ENCODE measurements at places on chromosomes 2 and 18.
A peak's percentile ranks its signal among the peaks of the same experiment; 100 is the strongest.

GRCh38 chr2:7627583-7627982, 710.4 kb downstream of the RNF144A start:
- DNase-seq, result no peak

DNA sequence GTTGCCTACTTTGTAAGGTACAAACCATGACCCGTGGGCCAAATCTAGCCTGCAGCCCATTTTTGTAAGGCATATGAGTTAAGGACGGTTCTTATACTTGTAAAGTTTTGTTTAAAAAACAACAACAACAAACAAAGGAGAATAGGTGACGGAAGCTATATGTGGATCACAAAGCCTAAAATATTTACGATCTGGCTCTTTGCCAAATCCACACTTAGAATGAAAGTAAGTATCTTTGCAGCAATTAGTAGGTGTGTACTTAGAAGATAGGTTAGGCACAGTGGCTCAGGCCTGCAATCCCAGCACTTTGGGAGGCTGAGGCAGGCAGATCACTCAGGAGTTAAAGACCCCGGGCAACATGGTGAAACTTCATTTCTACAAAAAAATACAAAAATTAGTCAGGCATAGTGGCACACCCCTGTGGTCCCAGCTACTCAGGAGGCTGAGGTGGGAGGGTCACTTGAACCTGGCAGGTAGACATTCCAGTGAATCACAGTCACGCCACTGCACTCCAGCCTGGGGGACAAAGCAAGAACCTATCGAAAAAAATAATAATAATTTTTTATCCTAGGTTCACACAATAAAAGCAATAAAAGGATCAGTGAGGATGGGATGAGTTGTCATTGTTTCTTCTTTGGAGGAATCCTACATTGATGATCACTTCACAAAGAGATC, 57.8 kb upstream of the CTAGE1 start:
- no peak for DNase-seq

DNA sequence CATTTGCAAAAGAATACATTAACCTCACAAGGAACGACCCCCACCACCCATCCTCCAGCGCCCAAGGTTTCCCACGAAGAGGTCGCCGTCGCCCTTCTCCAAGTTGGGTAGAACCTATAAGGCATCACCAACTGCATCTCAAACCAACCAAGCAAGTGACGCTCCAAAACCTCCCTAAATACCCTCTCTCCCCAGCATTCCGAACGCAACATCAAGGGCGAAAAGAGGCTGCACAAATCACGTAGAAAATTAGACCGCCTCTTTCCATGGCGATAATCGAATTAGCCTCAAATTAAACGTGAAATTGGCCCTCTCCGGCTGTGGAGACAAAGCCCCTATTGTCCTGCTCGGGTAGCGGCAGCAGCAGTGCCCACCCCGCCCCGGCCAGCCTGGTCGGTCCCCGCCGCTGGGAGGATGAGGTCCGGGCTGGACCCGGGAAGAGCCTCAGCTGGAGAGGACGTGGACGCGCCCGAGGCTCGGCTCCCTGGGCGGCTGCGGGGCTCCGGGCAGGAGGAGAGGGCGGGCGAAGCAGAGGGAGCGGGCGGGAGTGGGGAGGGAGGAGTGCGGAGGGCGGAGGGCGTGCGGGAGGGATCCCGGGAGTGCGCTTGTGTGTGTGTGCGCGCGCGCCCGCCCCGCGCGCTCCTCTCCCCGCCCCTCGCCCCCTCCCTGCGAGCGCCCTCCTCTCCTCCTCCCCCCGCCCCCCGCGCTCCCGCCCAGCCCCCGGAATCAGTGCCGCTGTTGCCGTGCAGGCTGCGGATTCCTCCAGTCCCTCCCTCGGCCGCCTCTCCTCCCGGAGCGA, at the start of gene SPTBN1:
TSS of gene SPTBN1 (plus strand) at position 765 of the 799 bp plus-strand sequence. CDS start 70,092 bp downstream, outside the sequence.
- no peak for DNase-seq

GRCh38 chr2:29130295-29130694, 15.1 kb downstream of the CLIP4 start:
- DNase-seq, result peak; percentile 53

- DNase-seq, result no peak
Observed at GRCh38 chr2:33033606-33034081, 86.9 kb downstream of the LTBP1 start.

- no peak for DNase-seq
Observed at GRCh38 chr2:60347781-60348180, 205.7 kb downstream of the BCL11A start.

GRCh38 chr2:182321096-182321495, 105.7 kb downstream of the PDE1A start:
- DNase-seq, result no peak

DNA sequence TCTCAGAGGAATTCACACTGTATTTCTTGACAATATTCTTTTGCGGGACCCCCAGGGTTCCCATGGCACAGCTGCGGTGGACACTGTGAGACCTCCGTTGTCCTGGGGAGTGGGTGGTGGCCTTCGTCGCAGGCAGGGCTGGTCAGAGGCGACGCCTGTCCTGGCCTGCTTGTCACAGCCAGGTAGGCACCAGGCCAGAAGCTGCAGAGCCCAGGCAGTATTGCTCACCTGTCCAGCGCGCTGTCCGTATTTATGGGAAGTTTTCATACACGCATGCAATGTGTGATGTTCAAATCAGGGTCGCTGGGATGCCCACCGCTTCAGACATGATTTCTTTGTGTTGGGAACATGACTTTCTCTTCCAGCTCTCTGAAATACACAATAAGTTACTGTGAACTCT, 126.6 kb downstream of the RTP5 start:
- no peak for DNase-seq

DNA sequence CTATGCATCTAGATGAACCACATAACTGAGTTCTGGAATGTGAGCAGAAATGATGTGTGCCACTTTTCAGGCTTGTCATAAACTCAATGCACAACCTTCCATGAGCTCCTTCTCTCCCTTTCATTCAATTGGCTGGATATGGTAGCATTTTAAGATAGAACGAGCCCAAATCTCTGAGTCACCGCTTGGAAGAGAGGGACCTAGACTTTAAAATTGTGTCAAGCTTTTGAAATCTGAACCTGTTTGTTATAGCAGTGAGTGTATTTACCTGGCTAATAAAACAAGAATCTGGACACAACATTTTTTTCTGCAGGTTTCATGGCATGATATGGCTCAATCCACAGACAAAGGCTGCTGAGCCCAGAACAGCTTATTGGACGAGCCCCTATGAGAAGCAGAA, 297.8 kb upstream of the SPRED2 start:
- no peak for DNase-seq

DNA sequence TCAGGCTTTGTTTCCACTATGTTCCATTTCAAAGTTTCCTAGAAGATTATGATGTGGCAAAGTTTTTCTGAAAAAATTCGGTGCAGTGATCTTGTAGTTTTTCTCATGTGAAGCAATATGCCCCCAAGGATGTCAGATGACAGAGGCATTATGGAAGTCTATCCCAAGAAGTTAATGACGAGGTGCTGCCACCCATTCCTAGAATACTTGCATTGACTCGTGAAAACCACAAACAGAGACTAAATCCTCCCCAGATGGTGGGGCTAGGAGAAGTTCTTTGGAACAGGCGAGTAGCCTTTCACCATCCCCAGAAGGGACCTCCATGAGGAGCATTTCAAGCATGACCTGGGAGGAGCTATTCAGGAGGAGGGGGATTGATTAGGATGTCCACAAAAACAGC, 40.2 kb upstream of the COPS8 start:
- no peak for DNase-seq

DNA sequence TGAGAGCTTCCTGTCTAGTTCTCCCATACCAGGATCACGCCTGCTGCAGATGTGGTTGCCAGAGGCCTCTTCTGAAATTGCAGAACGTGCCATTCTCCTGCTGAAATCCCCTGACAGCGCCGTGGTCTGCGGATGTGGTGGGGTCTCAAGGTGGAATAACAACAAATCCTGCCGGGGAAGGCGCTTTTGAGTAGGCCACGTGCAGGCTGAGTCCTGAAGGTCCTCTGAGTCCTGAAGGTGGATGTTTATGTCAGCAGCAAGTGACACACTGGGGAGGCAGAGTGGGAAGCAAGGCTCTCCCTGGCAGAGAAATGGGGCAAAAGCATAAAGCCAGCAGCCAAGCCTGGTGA, 241.4 kb downstream of the MYCN start:
- DNase-seq, result no peak

- peak; percentile 80 for DNase-seq
Observed at GRCh38 chr2:57408587-57408986, 638.0 kb upstream of the VRK2 start.

DNA sequence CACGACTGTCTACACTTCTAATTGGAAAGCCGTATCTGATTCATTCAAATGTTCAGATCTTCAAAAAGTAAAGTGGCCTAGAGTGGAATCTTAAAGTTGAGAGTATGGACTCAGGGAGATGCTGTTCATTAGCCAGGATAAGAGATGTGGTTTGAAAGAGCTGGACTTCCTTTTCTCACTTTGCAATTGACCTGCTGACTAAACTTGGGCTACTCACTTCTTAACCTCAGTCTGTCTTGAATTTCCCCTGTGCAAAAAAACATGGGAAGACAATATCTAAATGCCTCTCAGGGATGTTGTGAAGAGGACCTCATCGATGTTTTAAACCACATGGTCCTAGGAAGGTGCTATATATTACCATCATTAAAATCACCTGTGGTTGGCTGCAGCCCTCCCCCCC, 64.1 kb downstream of the BCL2 start:
- peak; percentile 34 for DNase-seq

DNA sequence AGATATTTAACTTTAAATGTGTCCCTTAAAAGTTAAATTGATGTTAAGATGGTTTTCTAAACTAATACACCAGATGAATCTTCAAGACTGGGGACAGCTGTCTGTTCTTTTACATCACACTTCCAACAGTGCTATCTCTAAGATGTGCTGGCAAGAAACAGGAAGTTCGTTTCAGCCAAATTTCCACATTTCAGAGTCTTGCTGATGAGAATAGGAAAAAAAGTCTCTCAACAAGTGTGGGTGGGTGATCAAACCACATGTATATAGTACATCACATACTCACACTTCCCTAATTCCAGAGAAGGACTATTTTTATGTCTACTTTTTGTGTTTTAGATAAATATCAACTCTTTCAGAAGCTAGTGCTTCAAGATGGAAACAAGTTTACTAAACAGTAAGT, 1712.8 kb upstream of the TMEFF2 start:
- peak; percentile 65 for DNase-seq

DNA sequence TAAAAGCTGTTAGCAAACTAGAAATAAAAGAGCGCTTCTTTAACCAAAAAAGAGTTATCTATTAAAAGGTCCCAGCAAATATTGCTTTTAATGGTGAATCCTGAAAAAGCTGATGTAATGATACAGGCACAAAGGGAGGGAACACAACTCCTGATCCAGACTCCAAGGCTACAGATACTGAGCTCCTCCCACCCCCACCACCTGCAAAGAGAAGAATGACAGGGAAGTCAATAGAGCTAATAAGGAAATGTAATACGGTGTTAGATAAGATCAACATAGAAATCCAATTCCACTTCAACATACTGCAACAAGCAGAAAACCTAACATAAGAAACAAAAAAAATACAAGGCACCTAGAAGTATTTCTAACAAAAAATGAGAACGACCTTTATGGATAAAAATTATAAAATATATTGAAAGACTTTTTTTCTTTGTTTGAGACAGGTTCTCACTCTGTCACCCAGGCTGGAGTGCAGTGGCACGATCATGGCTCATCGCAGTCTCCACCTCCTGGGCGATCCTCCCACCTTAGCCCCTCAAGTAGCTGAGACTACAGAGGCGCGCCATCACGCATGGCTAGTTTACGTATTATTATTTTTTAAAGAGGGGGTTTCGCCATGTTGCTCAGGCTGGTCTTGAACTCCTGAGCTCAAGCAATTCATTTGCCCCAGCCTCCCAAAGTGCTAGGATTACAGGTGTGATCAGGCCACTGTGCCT, 192.2 kb downstream of the HDAC4 start:
- DNase-seq, result no peak

DNA sequence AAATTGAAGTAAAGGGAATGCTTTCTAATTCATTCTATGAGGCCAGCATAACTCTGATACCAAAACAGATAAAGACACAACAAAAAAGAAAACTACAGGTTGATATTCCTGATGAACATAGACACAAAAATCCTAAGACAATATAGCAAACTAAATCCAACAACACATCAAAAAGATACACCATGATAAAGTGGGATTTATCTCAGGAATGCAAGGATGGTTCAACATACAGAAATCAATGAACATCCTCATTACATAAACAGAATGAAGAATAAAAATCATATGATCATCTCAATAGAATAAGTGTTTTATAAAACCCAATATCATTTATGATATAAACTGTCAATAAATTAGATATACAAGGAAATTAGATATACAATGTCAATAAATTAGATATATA, 65.7 kb downstream of the ZSWIM2 start:
- DNase-seq, result no peak

GRCh38 chr2:109364217-109364616, 235.2 kb downstream of the SH3RF3 start:
- no peak for DNase-seq

DNA sequence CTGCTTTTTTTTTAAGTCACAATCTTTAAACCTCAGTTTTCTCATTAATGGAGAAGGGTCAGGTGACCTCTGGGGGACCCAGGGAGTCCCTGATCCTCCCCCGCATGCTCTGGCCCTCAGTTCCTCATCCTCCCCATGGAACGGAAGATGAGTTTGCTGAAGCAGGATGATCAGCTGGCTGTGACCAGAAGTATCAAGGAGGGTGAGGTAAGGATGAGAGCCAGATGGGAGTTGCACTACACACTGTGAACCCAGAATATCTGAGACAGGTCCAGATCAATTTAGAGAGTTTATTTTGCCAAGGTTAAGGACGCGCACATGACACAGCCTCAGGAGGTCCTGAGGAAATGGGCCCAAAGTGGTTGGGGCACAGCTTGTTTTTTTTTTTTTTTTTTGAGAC, 3.8 kb downstream of the CATIP start:
- DNase-seq, result peak; percentile 95

- DNase-seq, result no peak
Observed at GRCh38 chr18:44624052-44624451, 56.6 kb upstream of the SETBP1 start.

DNA sequence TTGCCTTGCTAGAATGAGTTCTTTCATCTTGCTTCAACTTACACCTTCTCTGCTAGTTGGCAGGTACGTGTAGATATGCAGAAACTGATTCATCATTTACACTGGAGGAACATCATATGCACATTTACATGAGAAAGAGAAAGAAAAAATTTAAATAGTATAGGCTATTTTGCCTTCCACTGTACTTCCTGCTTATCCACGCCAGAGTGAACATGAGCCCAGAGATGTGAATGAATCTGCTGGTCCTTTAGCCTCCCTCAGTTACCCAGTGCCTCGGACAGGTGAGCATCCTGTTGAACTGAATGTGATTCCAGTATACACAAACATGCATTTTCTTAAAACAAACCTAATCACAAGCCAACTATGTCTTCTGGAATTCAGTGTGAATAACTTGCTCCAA, 83.6 kb downstream of the SESTD1 start:
- DNase-seq, result no peak

- peak; percentile 80 for DNase-seq
Observed at GRCh38 chr2:27705851-27706622, 42.3 kb downstream of the SLC4A1AP start.

- DNase-seq, result no peak
Observed at GRCh38 chr18:51988277-51988676, 351.7 kb upstream of the DCC start.

- peak; percentile 20 for DNase-seq
Observed at GRCh38 chr18:9741793-9742523, 33.9 kb downstream of the RAB31 start.

- DNase-seq, result no peak
Observed at GRCh38 chr2:184004289-184004947, 593.9 kb upstream of the ZNF804A start.

- no peak for DNase-seq
Observed at GRCh38 chr18:43627848-43628530, 350.7 kb upstream of the SYT4 start.

Measured in inflammatory macrophage (primary cell).